ENCODE measurements at places on chromosomes 3 and 15.

DNA sequence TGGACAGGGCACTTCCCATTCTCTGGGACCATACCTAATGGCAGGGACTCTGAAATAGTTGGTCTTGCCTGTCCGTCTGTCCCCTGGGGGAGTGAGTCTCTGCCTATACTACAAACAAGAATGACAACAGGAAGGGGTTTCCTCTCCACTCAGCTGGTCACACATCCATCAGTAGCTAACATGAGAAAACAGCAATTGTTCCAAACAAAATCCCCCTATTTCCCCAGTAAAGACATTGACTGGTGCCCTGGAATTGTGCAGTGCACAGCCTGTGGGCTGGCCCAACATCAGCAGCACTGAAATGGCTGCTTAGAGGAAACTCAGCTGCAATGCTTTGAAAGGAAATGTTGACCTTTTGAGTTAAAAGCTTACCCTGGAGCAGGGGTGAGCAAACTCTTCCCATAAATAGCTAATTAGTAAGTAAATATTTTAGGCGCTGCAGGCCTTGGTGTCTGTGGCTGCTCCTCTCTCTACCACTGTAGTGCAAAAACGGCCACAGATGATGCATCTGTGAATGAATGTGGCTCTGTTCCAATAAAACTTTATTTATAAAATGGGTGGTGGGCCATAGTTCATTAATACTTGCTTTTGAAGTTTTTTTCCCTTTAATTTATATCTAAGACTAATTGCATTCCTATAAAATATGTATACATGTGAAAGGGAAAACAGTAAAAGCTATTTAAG is 174.3 kb downstream of the KLF13 start:
- no peak for DNase-seq

GRCh38 chr15:66269326-66270090 is 16.0 kb upstream of the MEGF11 start:
- peak; percentile 69 for DNase-seq

GRCh38 chr15:95957861-95958260 is 372.6 kb upstream of the NR2F2 start:
- no peak for DNase-seq

GRCh38 chr15:66603301-66604179 is 37.7 kb upstream of the LCTL start:
- DNase-seq: no peak

GRCh38 chr15:53512029-53512428 is 247.4 kb downstream of the WDR72 start:
- DNase-seq: no peak

DNA sequence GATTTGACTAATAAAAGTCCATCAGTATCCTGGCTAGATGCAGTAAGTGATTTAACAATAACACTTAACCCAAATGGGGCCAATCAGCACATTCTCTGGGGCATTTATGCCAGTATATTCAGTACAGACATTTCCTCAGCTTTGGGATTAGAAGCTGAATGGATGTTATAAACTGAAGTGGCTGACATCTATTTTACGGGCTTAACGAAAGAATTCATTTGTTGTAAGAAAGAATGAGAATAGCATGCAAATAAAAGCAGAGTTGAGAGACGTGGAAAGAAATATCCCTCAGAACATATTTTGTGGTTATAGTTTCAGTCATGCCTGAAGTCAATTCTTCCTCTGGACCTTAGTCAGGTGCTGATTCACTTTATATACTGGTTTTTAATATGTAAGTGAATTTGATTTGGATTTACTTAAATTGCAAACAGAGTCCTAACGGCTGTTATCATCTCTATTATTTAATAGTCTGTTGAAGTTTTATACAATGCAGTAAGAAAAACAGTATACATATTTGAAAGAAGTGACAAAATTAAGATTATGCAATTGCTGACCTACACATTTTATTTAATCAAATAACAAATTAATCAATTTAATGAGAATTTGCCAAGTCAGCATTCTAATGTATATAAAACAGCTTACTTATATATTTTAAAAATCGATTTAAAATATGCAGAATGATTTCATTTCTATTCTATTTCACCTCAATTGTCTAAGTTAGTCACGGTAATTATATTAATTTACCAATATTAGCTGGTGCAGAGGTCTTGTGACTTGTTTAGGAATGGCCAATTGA is 513.9 kb upstream of the CADM2 start:
- no peak for DNase-seq

GRCh38 chr3:16254916-16255315 is 9.8 kb downstream of the DPH3 start:
- no peak for DNase-seq

DNA sequence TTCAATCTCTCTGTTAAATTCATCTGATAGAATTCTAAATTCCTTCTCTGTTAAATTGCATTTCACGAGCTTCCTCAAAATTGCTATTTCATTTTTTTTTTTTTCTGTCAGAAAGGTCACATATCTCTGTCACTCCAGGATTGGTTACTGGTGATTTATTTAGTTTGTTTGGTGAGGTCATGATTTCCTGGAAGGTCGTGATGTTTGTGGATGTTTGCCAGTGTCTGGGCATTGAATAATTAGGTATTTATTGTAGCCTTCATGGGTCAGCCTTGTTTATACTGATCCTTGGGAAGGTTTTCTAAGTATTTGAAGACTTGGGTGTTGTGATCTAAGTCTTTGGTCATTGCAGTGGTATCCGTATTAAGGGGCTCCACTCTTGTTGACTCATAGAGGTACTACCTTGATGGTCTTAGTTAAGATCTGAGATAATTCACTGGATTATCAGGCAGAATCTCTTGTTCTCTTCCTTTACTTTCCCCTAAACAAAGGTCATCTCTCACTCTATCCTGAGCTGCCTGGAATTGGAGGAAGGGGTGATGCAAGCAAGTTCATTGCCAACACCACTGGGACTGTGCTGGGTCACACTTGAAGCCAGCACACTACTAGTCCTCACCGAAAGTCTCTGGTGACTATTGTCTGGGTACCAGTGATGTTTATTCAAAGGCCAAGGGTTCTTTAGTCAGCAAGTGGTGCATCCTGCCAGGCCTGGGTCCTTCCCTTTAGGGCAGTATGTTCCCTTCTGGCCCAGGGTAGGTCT is 231.1 kb downstream of the GBE1 start:
- DNase-seq: no peak

GRCh38 chr15:66477011-66477410 is 20.6 kb downstream of the SNAPC5 start:
- no peak for DNase-seq

- no peak for DNase-seq
Observed at GRCh38 chr15:64862408-64862807, 20.7 kb downstream of the PLEKHO2 start.

GRCh38 chr15:95265419-95265997 is 1034.1 kb downstream of the MCTP2 start:
- no peak for DNase-seq

DNA sequence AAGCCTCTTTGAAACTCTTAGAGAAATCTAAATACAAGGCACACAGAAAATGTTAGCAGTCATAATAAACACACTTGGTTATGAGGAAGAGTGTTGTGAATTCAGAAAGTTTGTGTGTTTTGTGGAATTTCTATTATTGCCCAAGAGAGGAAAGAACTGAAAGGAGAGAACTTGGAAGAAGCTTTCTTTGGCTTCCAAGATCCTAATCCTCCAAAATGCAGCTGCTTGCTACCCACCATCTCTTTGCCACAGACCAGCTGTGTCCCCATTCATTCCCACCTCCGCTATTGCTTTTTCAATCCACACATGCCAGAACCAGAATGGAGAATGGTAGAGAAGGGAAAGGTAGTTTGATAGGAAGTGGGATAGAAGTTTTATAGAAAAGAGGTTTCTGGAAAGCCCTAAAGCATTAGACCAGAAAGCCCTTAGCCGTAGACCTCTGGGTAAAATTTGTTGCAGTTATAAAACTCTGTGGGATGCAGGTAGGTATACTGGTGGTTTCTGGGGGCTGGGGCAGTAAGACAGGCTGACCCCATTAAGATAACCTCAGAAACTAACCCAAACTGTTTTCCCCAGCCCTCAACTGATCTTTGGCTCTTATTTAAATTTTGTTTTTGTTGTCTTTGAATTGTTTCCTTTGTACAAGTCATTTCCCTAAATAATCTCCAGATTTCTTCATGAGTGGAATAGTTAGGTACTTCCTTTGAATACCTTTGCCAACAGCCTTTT is 108.5 kb downstream of the FILIP1L start:
- no peak for DNase-seq

GRCh38 chr3:86451749-86452148 is 539.2 kb downstream of the VGLL3 start:
- no peak for DNase-seq

DNA sequence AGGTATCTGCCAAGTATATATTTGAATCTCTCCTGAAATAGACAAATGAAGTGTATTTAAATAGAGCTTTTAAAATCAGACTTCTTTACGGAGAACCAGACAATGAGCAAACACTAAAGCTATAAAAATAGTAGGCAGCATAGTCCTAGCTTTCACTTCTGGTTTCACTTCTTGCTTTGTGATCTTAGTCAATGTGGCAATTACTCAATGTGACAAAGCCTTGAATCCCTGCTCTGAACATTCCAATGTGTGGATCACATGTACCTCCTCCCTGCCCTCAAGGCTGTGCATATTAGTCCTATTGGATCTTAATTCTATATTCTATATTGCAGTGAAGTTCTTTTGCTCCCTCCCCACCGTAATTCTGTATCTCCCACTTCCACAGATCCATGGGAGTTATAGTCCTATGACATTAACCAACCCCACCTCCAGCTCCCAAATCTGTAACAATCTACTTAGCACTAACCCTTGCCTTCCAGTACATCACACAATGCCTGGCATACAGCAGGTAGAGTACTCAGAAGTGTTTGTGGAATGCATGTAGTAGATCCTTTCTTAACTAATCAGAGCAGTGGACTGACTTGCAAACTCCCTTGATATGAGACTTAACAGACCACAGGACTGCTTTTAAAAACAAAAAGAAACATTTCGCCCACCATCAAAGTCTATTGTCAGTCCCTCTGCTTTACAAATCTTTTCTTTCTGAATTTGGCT is 24.3 kb upstream of the CP start:
- DNase-seq: no peak

GRCh38 chr15:93524432-93524831 is 435.4 kb upstream of the RGMA start:
- no peak for DNase-seq

DNA sequence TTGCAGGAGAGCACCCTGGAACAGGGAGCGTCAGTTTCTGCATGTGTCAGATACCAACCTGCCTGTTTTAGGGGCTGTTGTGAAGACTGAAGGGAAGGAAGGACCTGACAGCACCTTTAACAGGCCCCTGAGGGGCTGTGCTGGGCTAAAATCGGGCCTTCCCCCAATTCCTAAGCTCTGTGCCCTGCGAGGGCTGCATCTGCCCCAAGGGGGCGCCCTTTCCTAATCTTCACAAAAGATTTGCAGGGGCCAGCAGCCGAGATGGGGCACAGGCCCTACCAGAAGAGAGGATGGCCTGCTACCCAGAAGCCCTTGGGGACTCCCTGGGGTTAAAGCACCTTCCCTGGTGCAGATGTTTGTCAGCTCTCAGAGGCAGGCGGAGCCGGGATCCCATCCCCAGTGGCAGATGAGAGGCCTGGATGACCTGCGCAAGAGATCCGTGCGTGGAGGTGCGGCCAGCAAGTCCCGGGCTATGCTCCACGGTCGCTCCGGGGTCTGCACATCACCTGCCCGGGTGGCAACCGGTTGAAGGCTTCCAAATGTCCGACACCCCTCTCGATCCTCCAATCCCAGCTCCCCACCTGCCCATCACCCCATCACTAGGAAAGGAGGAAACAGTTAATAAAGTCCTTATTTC is 53.6 kb downstream of the RHCG start:
- DNase-seq: no peak

- DNase-seq: no peak
Observed at GRCh38 chr15:56495053-56495452, 30.1 kb upstream of the MNS1 start.

- no peak for DNase-seq
Observed at GRCh38 chr15:91844928-91845327, 8.6 kb upstream of the SLCO3A1 start.

DNA sequence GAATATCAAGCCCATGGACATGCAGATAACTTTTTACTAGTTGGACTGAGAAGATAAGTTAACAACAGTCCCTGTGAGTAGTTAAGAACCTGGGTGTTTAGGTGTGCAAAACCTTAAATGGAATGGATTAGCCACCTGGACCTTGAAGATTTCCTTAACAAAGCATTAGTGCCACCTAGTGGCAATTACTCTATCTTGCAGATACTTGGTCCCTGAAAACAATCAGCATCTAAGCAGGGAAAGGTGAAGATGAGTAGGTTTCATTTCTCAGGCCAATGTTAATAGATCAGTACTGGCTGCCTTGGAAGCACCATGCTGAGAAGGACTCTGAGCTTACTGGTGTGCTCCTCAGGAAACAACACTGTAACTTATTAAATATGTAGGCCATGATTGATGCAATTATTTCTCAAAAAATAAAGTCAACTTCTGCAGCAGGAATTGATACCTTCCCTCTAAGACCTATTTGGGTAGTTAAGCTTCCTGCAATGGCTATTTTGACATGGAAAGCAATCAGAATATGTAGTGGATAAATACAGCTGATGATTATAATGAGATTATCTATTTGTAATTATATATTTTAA is 329.4 kb downstream of the TBC1D5 start:
- DNase-seq: peak; percentile 10

GRCh38 chr3:22098021-22098420 is 347.0 kb upstream of the ZNF385D start:
- no peak for DNase-seq

DNA sequence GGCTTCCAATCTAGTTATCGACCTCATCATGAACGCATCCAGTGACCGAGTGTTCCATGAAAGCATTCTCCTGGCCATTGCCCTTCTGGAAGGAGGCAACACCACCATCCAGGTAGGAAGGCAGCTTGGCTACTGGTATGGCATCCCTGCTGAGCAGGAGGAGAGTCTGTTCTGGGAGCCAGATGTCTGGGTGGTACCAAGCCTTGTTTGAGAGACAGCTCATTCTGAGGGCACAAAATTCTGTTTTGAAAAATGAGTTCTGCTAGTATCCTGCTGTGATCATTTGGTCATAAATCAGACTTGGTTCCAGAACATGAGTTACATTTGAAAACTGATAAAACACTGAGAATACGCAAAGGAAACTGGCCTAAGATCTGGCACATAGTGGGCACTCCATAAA is 242.1 kb downstream of the ITPR1 start:
- DNase-seq: no peak

- DNase-seq: no peak
Observed at GRCh38 chr3:36164400-36164799, 215.9 kb upstream of the STAC start.

DNA sequence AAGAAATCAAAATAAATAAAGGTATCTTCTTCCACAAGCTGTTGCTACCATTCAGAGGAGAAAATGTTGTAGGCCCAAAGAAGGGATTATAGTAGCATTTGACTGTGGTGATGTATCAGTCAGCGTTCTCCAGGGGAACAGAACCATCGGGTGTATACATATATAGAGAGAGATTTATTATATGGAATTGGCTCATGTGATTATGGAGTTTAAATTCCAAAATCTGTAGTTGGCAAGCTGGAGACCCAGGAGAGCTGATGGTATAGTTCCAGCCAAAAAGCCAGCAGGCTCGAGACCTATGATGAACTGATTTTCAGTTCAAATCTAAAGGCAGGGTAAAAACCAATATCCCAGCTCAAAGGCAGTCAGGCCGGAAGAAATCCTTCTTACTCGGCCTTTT is 7.4 kb upstream of the SPG21 start:
- no peak for DNase-seq

Data from NCI-H1436 treated with DMSO at 0.1 percent for 48 hours (cell line).